HepG2 (cell line): ENCODE measurements at places on chromosomes 12 and 14. TPM values are rescaled to one million over a fixed set of nuclear protein-coding genes. Genes with fewer than 3 reads are reported as not detected.

GRCh38 chr12:120762086-120762485, 36.5 kb downstream of the ACADS start:
- H3K27ac ChIP-seq, result no peak overlapping the region
- no peaks in the 10 kb centered on the region for H3K4me1 ChIP-seq
- H3K4me3 ChIP-seq, result no peak overlapping the region

GRCh38 chr12:123270214-123271000, 1.2 kb downstream of the CDK2AP1 start:
- H3K27ac ChIP-seq, result peak overlapping the region; percentile 83
- peak; percentile 92 for DNase-seq
- no peaks in the 10 kb centered on the region; the same call in 2 of the 3 replicates for H3K27me3 ChIP-seq
- peaks cover 17% of the 10 kb centered on the region for H3K36me3 ChIP-seq
- peaks cover 23% of the 10 kb centered on the region for H3K4me1 ChIP-seq

ATG101 gene
- 66.7 and 67.7 TPM in 2 replicates for total RNA-seq

- H3K27ac ChIP-seq, result no peak overlapping the region
- H3K4me3 ChIP-seq, result no peak overlapping the region
- no peak for DNase-seq
Measured at GRCh38 chr14:100592461-100592891, 5.3 kb upstream of the BEGAIN start.

DNA sequence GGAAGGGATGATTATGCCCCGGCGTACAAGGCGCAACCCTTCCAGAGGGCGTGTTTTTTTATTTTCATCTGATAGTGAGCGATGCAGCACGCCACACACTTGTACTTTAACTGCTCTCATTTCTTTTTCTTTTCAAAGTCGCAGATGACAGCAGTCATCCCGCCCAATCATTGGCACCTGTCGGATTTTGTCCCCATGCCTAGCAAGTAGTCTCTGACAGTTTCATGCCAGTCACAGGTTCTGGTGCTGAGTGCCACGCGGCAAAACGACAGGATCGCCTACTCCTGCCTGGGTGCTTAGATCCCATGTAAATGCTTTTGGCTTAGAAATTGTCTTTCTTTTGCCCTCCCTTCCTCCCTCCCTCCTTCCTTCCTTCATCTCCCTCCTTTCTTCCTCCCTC, 117.7 kb downstream of the GLT1D1 start:
- no peaks in the 10 kb centered on the region for H3K36me3 ChIP-seq
- peaks cover 13% of the 10 kb centered on the region; the same call in 1 of the 2 replicates for H3K4me1 ChIP-seq
- no peak overlapping the region for H3K4me3 ChIP-seq
- H3K27me3 ChIP-seq, result no peaks in the 10 kb centered on the region; the same call in 1 of the 2 replicates

GRCh38 chr12:34292736-34293625, 270.7 kb downstream of the ALG10 start:
- no peak overlapping the region for H3K27ac ChIP-seq
- H3K27me3 ChIP-seq, result peaks cover 4% of the 10 kb centered on the region; the same call in 1 of the 2 replicates
- no peaks in the 10 kb centered on the region for H3K36me3 ChIP-seq
- peak; percentile 5 for DNase-seq

SETD3 gene
- 67.1 and 71.2 TPM in 2 replicates for total RNA-seq

GRCh38 chr12:87155621-87156020, 873.6 kb downstream of the C12orf50 start:
- H3K36me3 ChIP-seq, result no peaks in the 10 kb centered on the region
- H3K27me3 ChIP-seq, result no peaks in the 10 kb centered on the region
- no peak overlapping the region for H3K4me3 ChIP-seq

GRCh38 chr14:100222224-100223093, 16.5 kb upstream of the YY1 start:
- H3K27ac ChIP-seq, result peak overlapping the region; percentile 68
- no peak for DNase-seq
- no peaks in the 10 kb centered on the region; the same call in 1 of the 2 replicates for H3K36me3 ChIP-seq
- peaks cover 36% of the 10 kb centered on the region for H3K4me1 ChIP-seq
- peak overlapping the region; percentile 77 for H3K4me3 ChIP-seq
- no peaks in the 10 kb centered on the region for H3K27me3 ChIP-seq

DNA sequence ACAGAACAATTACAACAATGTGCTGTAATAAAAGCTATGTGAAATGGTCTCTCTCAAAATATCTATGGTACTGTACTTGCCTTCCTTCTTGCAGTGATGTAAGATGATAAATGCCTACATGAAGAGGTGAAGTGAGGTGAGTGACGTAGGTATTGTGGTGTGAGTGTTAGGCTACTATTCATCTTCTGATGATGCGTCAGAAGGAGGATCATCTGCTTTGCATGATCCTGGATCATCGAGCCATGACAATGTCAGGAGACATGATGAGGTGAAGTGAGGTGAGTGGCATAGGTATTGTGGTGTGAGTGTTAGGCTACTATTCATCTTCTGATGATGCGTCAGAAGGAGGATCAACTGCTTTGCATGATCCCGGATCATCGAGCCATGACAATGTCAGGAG, 105.8 kb downstream of the KCNC2 start:
- H3K27me3 ChIP-seq, result no peaks in the 10 kb centered on the region
- no peaks in the 10 kb centered on the region for H3K36me3 ChIP-seq
- no peak overlapping the region for H3K4me3 ChIP-seq
- H3K27ac ChIP-seq, result no peak overlapping the region

DNA sequence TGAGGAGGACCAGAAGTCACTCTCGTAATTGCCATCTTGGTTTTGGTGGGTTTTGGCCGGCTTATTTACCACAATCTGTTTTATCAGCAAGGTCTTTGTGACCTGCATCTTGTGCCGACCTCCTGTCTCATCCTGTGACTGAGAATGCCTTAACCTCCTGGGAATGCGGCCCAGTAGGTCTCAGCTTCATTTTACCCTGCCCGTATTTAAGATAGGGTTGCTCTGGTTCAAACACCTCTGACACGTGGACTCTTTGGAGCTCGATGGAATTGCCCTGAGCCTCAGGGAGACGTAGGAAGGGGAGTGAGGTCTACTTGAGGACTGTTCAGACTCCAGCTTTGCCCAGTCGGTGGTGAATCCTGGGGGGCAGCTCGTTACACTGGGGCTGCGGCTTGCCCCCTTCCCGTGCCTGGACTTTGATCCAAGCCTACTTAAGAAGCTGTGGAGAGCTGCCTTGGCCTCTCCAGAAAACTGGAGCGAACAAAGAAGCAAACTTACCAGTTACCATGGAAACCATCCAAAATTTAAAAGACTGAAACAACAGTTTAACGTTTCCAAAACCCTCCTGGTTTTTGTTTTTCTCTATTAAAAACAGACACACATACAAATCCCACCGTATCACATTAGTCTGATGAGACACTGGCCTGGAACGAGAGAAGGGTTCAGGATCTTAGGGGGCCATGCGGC, 28.0 kb downstream of the CALM1 start:
- peaks cover 4% of the 10 kb centered on the region; the same call in 1 of the 2 replicates for H3K27me3 ChIP-seq
- no peak overlapping the region for H3K4me3 ChIP-seq
- H3K4me1 ChIP-seq, result peaks cover 12% of the 10 kb centered on the region
- no peaks in the 10 kb centered on the region for H3K36me3 ChIP-seq

GRCh38 chr14:80901260-80901659, 40.3 kb downstream of the CEP128 start:
- no peaks in the 10 kb centered on the region for H3K36me3 ChIP-seq
- DNase-seq, result no peak
- H3K4me1 ChIP-seq, result peaks cover 6% of the 10 kb centered on the region; the same call in 1 of the 2 replicates
- no peaks in the 10 kb centered on the region for H3K27me3 ChIP-seq
- no peak overlapping the region for H3K27ac ChIP-seq
- no peak overlapping the region for H3K4me3 ChIP-seq

AGAP2 gene
- 0.38 and 0.81 TPM in 2 replicates for total RNA-seq

- H3K4me1 ChIP-seq, result peaks cover 31% of the 10 kb centered on the region
- peak overlapping the region; percentile 71 for H3K27ac ChIP-seq
- DNase-seq, result no peak
- no peaks in the 10 kb centered on the region for H3K36me3 ChIP-seq
- H3K4me3 ChIP-seq, result peak overlapping the region; percentile 95
- no peaks in the 10 kb centered on the region for H3K27me3 ChIP-seq
Measured at GRCh38 chr12:31591380-31591901, 505 bp upstream of the DENND5B start.

- H3K27ac ChIP-seq, result no peak overlapping the region
- H3K4me3 ChIP-seq, result no peak overlapping the region
- DNase-seq, result no peak
- H3K4me1 ChIP-seq, result peaks cover 28% of the 10 kb centered on the region
- H3K36me3 ChIP-seq, result no peaks in the 10 kb centered on the region
Measured at GRCh38 chr14:34374998-34375740, 86.9 kb downstream of the SPTSSA start.

DNA sequence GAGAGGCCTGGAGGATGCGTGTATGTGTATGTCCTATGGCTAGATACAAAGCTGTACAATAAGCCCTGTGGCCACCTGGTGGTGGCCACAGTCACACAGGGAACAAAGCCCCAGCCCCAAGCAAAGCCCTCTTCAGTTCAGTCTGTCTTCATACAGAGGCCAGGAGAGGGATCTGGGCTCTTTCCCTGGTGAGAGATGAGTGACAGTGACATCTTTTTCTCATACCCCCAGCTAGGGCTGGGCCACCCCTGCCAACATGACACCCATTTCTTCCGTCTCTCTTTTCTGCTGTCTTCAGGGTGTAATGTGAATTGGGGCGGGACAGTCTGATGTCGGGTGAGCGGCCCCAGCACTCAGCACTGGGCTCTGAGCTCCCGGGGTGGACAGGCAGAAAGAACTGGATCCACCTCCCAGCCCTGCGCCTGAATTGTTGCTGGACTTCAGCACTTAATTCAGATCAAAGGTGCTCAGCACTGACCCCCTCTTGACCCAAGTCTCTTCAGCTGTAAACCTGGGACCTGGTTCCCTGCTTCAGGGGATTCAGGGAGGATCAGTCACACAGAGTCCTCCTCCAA, 59.8 kb downstream of the SERPINA3 start:
- no peak overlapping the region for H3K27ac ChIP-seq
- peaks cover 51% of the 10 kb centered on the region for H3K4me1 ChIP-seq
- no peaks in the 10 kb centered on the region for H3K27me3 ChIP-seq
- peak overlapping the region; percentile 38 for H3K4me3 ChIP-seq
- H3K36me3 ChIP-seq, result no peaks in the 10 kb centered on the region
- DNase-seq, result peak; percentile 53

DNA sequence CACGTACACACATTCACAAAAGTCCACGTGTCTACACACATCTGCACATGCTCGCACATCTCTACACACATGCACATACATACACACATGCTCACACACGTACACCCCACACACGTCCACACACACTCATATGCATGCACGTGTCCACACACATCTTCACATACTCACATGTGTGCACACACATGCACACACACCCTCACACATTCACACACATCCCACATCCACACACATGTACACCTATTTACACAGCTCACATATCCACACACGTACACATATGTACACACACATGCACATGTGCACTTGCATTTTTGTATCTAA, 3.6 kb downstream of the ADGRD1 start:
- no peaks in the 10 kb centered on the region for H3K36me3 ChIP-seq
- DNase-seq, result no peak
- H3K27ac ChIP-seq, result no peak overlapping the region
- peaks cover 34% of the 10 kb centered on the region for H3K4me1 ChIP-seq

PTPRQ gene
- not detected in 2 replicates for total RNA-seq

KRT83 gene
- total RNA-seq, result not detected in 2 replicates

DNA sequence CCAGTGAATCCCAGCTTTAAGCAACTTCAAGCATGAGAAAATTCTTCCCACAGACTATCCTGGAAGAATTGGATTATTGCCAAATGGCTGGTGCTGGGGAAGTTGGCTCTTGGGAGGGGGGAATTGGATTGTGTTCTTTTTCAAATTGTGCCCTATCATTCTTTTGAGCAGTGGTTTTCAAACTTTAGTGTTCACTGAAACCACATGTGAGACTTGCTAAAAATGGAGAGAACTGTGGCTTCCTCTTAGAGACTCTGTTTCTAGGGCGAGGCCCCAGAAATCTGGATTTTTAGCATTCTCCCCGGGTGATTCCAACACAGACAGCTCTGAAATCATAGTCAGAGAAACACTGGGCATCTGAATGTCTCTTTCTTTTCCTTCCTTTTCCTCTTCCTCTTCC, 14.3 kb upstream of the OTUB2 start:
- no peak overlapping the region for H3K4me3 ChIP-seq
- H3K27me3 ChIP-seq, result peaks cover 12% of the 10 kb centered on the region; the same call in 2 of the 3 replicates
- DNase-seq, result no peak
- peaks cover 26% of the 10 kb centered on the region for H3K4me1 ChIP-seq
- H3K36me3 ChIP-seq, result no peaks in the 10 kb centered on the region
- no peak overlapping the region for H3K27ac ChIP-seq

DNA sequence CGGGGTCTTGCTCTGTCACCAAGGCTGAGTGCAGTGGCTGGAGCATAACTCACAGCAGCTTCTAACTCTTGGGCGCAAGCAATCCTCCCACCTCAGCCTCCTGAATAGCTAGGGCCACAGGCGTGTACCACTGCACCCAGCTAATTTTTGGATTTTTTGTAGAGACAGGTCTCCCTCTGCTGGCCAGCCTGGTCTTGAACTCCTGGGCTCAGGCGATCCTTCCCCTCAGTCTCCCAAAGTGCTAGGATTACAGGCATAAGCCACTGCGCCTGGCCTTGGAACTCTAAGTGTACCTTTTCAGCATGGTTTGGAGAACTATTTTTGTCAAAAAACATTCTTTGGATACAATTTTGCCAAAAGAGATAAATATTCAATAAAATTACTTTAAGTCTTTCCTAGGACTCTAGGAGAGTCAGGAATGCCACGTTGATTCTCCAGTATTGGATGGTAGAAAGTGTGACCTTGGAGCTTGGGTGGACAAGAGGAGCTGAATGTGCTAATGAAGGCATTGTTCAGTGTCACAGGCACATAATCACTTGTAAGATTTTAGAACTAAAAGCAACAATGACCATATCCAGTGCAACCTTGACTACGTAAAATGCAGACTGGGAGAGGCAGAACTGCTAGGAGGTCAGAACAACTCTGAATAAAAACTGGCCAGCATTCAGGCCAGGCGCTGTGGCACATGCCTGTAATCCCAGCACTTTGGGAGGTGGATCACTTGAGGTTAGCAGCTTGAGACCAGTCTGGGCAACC, 2.8 kb downstream of the SRSF9 start:
- peak; percentile 27 for DNase-seq
- no peak overlapping the region for H3K27ac ChIP-seq
- peaks cover 18% of the 10 kb centered on the region for H3K36me3 ChIP-seq
- H3K4me3 ChIP-seq, result no peak overlapping the region
- H3K27me3 ChIP-seq, result no peaks in the 10 kb centered on the region

GRCh38 chr14:21032326-21033132, 2.1 kb downstream of the RNASE13 start:
- no peaks in the 10 kb centered on the region for H3K36me3 ChIP-seq
- H3K4me1 ChIP-seq, result peaks cover 16% of the 10 kb centered on the region
- no peaks in the 10 kb centered on the region; the same call in 1 of the 2 replicates for H3K27me3 ChIP-seq
- H3K27ac ChIP-seq, result no peak overlapping the region
- H3K4me3 ChIP-seq, result no peak overlapping the region
- no peak for DNase-seq
